ENCODE measurements at places on chromosomes 12 and 14.

DNA sequence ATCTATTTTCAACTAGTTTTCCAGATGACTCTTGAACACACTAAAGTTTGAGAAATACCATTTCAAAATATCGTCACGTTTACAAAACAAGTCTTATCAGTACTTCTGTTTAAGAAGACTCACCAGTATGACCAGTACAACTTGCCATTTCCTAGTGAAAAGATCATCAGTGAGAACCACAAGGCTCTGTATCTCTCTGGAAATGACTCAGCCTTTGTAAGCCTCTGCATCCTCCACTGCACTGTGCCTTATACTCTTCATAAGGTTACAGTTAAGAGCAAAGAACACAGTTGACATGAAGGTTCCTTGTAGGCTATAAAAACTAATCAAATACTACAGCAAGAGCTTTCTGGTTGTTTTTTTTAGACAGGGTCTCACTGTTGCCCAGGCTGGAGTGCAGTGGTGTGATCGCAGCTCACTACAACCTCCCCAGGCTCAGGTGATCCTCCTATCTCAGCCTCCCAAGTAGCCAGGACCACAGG is 5.7 kb upstream of the VTI1B start:
- no peak for DNase-seq

DNA sequence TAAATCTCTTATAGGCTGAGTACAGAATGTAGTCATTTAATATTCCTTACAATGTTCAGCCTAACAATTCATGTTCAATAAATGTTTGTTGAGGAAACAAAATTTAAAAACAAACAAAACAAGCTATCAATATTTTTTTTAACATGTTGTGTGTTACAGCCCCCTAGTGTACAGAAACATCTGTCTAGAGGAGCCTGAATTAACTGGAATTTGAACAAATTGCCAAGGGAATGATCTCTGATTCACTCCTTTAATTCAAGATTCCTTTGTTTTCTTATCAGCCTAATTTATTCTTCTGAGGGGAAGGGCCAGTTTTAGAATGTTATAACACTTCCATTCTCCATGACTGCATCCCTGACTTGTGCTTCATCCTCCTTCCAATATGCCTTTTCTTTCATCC is 127.2 kb downstream of the CMAS start:
- no peak for DNase-seq

- DNase-seq, result no peak
Observed at GRCh38 chr12:89476904-89477595, 47.5 kb downstream of the GALNT4 start.

GRCh38 chr14:98808494-98809407 is 463.2 kb downstream of the BCL11B start:
- DNase-seq, result no peak

- DNase-seq, result no peak
Observed at GRCh38 chr12:71684081-71684480, 1.8 kb upstream of the TMEM19 start.

DNA sequence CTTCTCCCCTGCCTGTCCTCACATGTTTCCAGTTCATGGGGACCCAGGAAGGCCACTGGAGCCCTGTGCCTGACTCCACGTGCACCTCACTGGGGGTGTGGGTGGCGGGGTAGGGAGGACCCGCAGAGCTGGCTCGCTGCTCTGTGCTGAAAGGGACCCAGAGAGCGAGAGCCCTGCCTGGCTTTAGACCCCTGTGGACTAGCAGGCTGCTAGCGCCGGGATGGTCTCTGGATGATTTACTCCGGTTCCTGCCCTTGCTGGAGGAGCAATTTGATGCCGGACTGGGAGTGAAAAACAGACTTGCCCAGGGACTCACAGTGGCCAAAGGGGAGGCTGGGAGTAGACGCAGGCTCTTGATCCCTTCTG is 49.0 kb downstream of the NTF3 start:
- DNase-seq, result no peak

- no peak for DNase-seq
Observed at GRCh38 chr12:109156036-109156435, 39.6 kb downstream of the ACACB start.

DNA sequence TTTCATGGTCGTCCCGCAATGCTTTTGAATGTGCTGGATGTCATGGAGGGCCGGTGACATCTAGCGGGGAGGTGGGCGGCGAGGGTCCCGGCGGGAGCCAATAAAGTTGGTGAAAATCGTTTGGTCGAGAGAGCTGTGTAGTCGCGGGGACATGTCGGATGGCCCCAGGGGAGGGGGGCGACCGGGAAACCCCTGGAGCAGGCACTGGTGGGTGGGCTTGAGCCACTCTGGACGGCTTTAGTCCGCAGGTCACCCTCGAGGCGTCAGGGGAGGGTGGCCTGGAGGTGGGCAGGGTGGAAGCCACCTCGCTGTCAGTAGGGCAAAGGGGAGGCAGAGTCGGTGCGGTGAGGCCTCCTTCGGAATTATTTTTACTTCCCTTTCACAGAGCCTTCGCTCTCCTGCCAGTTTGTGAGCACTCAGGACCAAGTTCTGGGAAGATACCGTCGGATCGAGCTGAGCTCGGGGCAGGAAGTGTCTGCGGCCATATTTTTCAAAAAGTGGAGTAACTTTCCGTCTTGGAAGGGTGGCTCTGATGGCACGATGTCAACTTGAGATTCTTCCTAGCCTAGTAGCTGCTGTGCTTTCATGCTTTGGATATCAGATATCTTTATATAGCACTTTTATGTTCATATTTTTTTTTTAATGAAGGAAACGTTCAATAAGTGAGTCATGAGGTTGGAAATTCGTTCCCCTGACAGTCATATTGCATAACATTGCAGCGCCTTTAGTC is 28.2 kb downstream of the WBP11 start:
- no peak for DNase-seq

- peak; percentile 66 for DNase-seq
Observed at GRCh38 chr14:105090493-105091053, 25.3 kb upstream of the GPR132 start.

- peak; percentile 20 for DNase-seq
Observed at GRCh38 chr14:105167303-105168092, 1.1 kb downstream of the JAG2 start.

- no peak for DNase-seq
Observed at GRCh38 chr12:26239852-26240815, 44.8 kb downstream of the SSPN start.

- DNase-seq, result no peak
Observed at GRCh38 chr14:22403296-22403695, 185.7 kb downstream of the DAD1 start.

- no peak for DNase-seq
Observed at GRCh38 chr14:28821993-28822392, 55.4 kb downstream of the FOXG1 start.

- DNase-seq, result no peak
Observed at GRCh38 chr14:70754991-70755390, 54.3 kb downstream of the MAP3K9 start.

DNA sequence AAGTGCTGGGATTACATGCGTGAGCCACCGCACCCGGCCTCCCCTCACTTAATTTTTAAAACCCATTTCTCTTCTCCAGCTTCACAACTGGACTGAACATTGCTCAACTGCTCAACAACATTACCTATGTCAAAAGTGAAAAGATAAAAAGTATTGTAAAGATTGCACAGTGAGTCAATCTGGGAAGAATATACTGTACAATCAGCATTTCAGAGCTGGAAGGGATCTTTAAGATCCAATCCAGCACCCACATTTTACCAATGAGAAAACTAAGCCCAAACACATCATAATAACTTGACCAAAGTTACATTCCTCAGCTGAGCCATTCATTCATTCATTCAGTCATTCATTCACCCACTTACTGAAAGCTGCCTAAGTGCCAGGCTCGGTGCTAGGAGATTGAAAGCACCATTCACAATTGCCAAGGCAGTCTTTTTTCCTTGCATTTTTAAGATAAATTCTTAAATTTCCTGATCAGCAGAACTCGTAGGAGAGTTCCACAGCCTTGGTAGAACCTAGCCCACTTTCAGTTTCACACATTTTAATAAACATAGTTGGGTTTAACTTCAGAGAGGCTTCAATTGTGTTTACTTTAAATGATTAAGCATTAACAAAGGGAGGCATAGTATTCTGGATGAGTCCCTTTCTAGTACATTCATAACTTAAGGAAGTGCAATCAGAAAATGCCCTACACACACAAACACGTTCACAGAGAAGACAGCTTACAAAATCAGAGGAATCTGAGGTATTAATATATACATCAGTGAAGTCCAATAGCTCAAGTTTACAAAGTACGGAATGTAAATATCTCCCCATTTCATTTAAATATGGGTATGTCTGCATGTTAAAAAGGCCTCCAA is 3.0 kb downstream of the GALNT4 start:
- DNase-seq, result no peak

DNA sequence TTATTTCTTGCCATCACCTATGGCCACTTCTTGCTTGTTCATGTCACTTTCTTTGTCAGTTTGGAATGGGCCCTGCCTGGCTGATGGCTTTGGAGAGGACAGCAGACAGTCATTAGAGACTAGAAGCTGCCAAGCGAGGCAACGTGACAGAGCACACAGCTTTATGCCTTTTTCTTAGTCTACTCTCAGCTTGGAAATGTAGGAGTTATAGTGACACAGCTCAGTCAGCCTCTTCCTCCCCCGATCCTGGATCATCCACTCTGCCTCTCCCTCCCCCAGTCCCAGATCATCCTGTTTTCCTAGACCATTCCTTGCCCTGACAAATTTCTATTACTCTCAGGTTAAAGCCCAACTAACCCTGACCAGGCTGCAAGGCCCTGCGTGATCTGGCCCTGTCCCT is 26.6 kb downstream of the ETV6 start:
- no peak for DNase-seq

DNA sequence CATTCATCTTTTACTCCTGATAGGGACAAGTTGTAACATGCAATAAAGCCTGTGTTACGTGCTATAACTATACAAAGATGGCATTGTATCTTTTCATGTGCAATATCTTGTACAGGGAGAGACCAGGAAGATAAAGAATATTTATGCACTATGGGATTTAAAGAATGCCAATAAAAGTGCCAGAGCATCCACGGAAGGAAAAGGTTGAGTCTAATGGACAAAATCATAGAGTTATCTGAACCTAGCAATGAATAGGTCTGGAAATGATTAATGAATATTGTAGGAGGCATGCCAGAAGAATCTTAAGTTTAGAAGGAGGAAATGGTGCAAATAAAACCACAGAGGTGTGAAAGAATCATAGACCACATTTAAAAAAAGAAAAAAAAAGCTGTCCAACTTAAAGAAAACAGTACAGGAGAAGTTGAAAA is 263.9 kb downstream of the KCNC2 start:
- DNase-seq, result no peak

DNA sequence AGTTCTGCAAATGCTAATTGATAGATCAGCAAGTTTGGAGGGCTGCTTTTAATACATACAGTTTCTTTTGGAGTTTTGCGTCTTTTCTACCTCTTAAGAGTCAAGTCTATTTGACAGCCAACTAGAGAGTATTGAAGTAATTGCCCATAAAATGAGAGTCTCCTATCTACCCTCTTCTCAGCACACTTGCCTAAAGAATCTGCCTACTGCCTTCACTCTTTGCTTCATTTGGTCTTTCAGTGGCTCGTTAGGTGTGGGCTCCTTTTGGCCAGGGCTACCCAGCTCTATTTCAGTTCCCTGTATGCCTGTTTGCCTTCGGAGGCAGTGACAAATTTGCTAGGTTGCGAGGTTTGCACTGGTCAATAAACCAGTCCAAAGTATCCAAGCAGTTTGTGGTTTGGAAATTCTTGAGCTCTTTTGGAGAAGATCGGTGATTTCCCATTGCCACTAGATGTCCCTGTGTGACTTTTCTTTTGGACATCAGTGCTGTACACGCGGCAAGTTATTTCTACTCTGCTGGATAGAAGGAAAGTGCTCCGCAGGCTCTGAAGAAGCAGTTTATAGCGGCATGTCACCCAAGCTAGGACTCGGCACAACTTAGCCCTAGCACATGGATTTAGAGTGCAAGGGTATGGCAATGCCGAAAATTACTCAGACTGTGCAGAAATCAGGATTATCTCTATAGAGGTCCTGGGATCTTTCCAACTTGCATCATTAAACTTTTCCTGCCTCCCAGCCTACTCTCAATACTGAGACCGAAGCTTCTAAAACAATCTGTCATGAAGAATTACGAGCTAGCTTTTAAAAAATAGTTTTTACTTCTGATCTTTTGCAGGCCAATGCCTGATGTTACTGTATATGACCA is 38.6 kb downstream of the MGST1 start:
- DNase-seq, result no peak

DNA sequence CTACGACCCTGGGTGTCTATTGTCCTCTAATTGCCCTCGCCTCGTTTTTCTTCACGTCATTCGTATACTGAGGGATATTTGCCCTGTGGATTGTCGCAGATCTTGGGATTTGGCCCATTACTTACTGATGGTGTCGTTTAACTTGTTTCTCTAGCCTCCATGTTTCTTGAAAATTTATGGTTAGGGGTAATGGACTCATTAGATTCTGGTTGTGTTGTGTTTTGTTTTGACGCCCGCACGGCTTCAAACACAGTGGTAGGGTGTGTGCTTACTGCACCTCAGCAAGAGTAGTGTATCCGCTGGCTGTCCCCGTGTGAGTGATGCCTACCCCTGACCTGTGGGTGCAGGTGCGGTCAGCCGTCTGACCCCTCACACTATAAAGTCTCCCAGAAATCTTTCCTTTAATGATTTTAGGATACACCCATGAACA is 874 bp upstream of the RNU6-8 start:
- DNase-seq, result no peak

GRCh38 chr12:31476437-31476836 is 114.5 kb downstream of the DENND5B start:
- no peak for DNase-seq

- no peak for DNase-seq
Observed at GRCh38 chr14:105154476-105154871, 14.1 kb downstream of the JAG2 start.

DNA sequence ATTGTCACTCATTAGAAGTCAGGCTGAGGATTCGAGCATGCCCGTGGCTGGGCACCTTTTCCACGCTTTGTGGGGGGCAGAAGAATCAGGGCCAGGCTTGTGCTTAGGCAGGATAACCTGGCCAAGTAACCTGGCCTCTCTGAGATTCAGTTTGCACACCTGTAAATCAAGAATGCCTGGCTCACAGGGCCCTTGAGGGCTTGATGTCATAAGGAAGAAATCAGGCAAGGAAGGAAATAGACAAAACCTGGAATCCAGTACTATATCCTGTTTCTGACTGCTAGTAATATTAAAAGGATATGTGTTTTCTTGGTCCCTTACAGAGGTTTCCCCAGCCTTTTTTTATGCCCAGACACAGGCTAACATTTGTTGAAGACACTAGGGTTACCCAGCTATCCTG is 91.9 kb downstream of the SAMD4A start:
- DNase-seq, result no peak

GRCh38 chr12:102197789-102198188 is at the start of gene PMCH:
TSS of gene PMCH (minus strand) at chr12:102197833. CDS start at chr12:102197770, 63 bp downstream.
- DNase-seq, result no peak

- peak; percentile 28 for DNase-seq
Observed at GRCh38 chr14:35814371-35815005, 5.4 kb upstream of the RALGAPA1 start.

All from NCI-H774 (cell line).